ENCODE measurements at places on chromosomes 4 and X.

- DNase-seq: peak; percentile 98
Measured at GRCh38 chr4:184400375-184400870, 73.9 kb downstream of the IRF2 start.

- DNase-seq: no peak
Measured at GRCh38 chr4:10808591-10808990, 124.0 kb upstream of the CLNK start.

GRCh38 chr4:37648084-37648817, 37.9 kb downstream of the RELL1 start:
- DNase-seq: peak; percentile 92

DNA sequence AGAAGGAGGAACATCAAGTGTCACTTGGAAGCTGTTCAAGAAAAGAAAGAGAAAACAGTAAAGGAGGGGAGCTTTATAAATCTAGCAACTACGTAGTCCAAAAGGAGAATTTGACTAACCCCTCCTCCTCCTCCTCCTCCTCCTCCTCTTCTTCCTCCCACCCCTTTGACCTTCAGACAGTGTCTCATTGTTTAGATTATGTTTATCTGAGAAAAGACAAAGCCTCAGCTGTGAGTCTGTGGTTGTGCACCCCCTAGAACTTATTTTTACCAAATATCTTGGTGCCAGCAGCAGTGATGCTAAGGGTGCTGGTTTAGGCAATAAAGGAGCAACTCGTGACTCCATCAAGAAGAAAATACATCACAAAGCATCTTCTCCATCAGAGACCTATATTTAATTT, 68.9 kb upstream of the BMP2K start:
- DNase-seq: no peak

- DNase-seq: no peak
Measured at GRCh38 chr4:121269001-121269400, 104.9 kb upstream of the TNIP3 start.

- DNase-seq: no peak
Measured at GRCh38 chr4:7089213-7089986, 21.5 kb upstream of the GRPEL1 start.

DNA sequence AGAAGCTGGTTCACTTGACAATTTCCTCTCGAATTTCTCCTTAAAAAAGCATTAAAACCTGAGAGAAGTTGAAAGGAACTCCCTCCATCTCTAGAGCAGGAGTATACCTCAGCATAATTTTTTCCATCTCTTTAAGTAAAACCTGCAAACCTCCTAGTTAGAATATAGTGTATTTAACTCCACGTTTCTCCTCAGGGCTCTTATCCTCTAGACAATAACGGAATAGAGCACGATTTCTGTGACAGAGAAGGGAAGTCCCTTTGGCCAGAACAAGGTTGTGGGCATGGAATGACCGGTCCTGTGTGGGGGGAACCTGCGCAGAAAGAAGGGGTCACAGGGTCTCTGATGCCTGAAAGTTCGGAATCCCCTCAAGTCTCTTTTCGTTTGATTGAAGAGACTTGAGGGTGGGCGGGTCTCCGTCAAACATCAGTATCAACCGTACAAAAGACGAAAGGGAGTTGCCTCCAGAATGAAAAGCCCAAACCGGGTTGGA, 697 bp downstream of the ZNF280C start:
- DNase-seq: no peak

DNA sequence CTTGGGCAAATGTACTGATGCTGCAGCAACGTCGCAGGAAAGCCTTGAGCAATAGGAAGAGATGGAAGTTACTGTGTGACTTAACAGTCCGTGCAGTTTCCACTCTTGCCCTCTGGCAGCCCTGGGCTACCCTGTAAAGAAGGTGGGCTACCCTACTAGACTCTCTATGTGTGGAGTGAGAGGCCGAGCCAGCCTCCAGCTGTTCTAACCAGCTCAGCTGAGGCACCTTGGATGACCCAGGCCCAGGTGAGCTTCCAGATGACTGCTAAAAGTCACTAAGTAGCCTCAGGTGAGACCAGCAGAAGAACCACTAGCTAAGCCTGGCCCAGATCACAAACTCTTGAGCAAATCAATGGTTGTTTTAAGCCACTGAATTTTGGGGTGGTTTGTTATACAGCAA, 34.9 kb upstream of the PPP2R2C start:
- no peak for DNase-seq

DNA sequence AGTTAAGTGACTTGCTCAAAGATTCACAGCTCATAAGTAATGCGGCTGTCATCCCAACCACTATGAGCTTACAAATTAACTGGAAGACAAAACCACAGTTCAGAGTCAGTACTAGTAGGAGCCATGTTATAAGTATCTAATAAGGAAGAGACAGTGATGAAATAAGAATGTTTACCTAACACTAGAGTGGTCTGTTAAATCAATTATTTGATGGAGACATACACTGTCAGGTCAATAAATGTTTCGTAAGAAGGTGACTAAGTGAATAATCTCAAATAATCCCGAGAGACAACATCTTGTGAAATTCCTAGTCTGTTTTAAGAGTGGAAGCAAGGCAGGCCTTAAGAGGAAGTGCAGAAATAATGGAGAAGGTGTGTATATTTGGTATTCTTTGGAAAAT, 25.8 kb upstream of the AMELX start:
- DNase-seq: peak; percentile 5

- peak; percentile 2 for DNase-seq
Measured at GRCh38 chrX:4547213-4547836, 833.9 kb upstream of the PRKX start.

- DNase-seq: no peak
Measured at GRCh38 chr4:105709081-105709450, 482 bp downstream of the GSTCD start.

GRCh38 chr4:186554539-186554913, 841 bp downstream of the MTNR1A start:
- DNase-seq: peak; percentile 13

- DNase-seq: no peak
Measured at GRCh38 chr4:174865418-174865985, 36.5 kb upstream of the GLRA3 start.

DNA sequence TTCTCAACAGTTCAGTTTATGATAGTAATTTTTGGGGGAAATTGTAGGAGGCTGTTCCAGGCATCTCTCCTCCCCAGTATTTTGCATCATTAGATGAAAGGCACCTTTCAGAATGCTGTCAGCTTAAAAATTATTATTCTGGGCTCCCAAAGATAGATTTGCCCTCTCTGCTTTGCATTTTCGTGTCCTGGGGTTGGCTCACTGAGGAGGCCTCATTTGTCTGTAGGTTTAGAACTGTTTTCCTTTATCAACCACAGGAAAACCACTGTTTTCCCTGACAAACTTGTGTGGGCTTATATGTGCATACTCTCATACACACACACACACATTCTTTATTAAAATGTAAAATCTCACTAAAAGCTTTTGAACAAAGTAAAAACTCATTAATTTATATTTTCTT, 197.2 kb upstream of the VCX3A start:
- no peak for DNase-seq

GRCh38 chr4:139754938-139755337, 89.3 kb downstream of the MGST2 start:
- no peak for DNase-seq

DNA sequence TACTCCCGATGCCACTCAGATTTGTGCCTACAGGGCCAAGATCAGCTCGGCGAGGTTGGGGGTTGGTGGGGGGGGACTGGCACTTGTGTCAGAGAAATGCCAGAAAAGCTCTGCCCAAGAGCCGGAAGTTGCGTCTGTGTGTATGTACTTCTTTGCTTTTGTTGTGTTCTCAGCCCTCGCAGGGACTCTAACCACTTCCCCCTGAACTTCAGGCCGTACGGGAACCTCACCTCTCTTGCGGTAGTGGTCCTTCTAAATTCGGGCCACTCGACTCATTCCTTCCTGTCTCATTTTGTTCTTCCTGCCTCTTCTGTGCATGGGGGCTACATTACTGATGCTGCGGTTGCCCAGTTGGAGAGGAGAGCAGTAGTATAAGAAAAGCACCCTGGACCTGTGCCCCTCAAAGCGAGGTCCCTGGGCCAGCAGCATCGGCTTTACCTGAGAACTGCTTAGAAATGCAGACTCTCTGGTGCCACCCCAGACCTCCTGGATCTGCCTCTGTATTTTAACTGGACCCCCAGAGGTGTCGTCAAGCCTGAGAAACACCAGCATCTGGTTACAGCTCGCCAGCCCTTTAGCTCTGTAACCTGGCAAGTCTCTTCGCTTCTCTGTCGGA, 146.3 kb upstream of the RPS6KA3 start:
- no peak for DNase-seq

DNA sequence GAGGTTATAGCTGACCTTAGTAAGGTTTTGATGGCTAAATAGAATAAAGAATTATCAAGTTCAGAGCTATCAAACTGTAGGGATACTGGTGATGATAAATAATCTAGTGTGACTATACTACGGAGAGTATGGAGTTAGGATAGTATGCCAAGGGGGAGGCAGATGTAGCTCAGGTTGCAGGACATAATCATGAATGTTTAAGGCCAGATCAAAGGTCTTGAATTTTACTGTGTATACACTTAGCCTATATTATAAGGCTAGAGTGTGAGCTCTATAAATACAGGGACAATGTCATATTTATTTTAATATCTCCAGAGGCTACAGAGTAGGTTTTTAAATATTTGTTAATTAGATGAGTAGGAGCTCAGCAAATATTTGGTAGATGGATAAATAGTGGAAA, 131.1 kb upstream of the STIM2 start:
- DNase-seq: no peak

GRCh38 chr4:128107766-128108165, 46.7 kb downstream of the LARP1B start:
- peak; percentile 41 for DNase-seq

DNA sequence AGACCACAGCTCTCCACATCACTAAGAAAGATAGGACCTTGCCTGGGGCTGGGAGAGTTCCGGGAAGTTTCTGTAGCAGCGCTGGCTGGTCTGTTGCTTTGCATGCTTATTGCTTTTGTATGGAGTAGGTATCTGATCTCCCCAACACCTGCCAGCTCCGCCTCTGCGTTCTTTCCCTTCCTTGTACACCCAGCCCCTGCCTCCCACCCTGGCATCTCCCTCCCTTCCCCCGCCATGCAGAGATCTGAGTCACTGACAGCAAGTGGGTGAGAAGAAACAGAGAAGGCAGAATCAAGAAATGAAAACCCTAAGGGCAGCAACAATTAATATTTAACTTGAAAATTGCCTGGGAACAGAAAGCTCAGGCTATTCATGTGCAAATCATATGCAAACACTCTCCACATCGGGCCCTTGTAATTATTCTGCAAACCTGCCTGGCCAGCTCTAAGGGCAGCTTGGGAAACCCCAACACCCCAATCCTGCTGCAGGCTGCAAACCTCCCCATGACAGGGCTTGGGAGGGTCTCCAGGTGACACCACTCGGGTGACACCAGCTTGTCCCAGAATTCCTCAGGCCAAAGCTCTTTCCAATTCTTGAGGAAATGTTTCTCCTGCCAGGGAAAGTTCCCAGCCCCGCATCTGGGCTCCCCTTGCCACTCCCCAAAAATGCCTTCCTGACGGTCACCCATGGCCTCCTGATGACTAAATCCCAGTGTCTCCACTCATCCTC, 257.2 kb downstream of the FBXW7 start:
- DNase-seq: no peak

- no peak for DNase-seq
Measured at GRCh38 chr4:139814323-139815015, 148.8 kb downstream of the MGST2 start.

DNA sequence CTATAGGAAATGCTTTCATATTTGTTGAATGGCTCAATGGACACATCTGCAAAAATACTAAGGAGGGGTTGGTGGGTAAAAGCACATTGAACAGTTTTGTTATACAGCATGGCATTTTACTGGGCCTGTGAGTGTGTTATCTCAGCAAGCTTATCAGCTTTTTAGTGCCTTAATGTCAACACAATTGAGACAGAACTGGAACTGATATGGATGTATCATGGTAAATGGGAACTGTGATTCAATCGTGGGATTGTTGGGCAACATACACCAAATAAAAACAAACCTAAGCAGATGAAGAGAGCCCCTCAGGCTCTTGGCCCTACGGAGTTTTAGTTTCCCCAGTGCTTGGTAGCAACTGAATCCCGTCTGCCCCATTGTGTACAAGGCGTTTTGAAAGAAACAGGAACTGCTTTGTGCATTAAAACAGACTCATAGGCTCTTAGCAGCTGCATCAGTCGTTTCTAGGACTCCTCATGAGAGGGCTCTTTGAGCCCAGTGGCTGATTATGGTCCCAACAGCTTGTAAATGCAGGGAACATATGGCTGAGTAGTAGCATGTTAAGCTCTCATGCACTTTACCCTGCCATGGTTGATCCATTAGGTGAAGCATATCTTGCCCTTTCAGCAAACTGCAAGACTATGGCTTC, 7.3 kb downstream of the GPR119 start:
- DNase-seq: no peak

GRCh38 chr4:102663073-102663472, 97.7 kb downstream of the MANBA start:
- DNase-seq: no peak

DNA sequence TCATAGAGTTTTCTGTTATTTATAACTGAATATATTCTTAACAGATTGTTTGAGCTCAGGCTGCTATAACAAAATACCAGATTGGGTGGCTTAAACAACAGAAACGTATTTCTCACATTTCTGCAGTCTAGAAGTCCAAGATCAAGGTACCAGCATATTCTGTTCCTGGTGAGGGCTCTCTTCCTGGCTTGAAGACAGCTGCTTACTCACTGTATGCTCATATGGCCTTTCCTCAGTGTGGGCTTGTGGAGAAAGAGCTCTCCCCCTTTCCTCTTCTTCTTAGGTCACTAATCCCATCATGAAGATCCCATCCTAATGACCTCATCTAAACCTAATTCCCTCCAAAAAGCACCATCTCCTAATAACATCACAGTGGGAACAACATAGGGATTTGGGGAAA, 117.8 kb downstream of the RASGEF1B start:
- DNase-seq: peak; percentile 30

GRCh38 chrX:39595977-39596376, 501.8 kb downstream of the BCOR start:
- no peak for DNase-seq

DNA sequence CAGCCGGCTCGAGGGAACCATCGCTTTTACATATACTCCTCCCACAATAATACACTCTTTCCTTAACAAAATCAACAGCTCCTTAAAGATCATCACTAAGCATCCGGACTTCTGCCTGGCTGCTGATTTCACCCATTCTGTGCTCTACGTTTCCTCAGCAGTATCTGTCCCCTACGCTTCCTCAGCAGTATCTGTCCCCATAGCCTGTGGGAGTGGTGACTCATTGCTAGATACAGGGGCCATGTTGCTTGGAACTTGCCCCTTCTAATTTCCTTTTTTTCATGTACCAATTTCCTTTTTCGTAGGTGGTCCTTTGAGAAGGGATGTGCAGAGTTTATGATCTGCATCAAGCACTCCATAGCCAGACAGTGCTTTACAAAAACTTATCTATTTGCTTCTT, 18.6 kb downstream of the MAP3K15 start:
- DNase-seq: no peak

DNA sequence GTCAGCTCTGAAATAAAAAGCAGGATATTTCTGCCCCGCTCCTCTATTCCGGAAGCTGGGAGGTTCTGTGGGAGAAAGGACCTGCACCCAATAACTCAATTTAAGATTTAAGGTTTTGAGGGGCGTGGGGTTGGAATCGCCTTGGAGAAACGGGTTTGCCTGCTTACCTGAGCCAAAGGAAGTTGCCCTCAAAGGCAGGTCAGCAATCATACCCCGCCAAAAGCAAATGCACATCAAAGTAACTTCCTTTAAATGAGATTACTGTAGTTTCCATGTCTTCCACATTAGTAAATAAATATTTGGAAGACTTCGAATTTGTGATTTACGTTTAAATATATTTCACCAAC, 978 bp upstream of the HS3ST1 start:
- no peak for DNase-seq

Measured in fibroblast of gingiva (primary cell).